NAMALWA (cell line): ENCODE measurements at places on chromosomes 2 and 18.
A peak's percentile ranks its signal among the peaks of the same experiment; 100 is the strongest.

DNA sequence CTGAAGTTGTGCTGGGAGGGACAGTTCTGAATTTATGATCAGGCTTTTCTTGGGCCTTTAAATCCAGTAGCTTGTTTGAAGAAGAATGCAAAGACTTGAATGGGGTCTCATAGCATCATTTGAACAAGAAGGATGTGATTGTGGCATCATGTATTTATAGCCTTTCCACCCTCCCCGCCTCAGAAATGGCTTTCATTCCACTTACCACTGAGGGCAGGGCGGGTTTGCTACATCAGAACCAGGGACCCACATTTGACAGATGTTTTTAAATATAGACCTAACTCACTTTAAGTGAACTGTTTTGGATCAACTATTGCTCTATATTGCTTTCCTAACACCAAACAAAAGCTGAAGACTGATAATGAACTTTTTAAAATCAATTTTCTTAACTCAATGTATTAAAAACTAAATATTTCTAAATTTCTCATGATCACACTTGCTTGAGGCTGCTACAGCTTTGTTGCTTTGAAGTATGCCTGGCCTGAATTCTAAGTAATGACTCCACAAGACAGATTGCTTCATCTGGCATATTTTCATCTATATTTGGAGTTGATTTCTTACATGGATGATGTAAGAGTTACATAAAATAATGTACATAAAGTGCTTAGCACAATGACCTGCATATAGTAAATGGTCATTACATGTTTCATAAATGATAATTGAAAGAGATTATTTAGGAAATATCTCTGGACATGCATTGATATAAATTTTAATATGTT, 1552.9 kb upstream of the SLC39A10 start:
- DNase-seq = no peak

- peak; percentile 65 for DNase-seq
Measured at GRCh38 chr2:62145478-62146100, 50.3 kb upstream of the B3GNT2 start.

DNA sequence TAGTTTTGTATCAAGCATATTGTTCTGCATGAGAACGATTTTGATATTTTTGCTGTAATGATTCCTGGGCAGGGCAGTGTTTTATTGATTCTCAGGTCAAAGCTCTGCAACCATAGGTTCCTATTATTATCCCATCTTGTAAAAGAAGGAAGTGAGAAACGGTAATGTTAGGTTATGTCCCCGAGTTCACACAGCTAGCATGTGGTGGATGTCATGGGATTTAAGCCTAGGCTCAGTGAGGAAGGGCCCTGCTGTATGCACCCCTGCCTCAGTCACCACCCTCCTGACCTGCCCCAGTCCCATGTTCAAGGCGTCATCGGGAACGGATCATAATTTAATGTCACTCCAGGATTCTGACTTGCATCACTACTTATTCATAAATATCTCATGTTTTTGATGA, 10.7 kb downstream of the ACP1 start:
- DNase-seq = peak; percentile 34

DNA sequence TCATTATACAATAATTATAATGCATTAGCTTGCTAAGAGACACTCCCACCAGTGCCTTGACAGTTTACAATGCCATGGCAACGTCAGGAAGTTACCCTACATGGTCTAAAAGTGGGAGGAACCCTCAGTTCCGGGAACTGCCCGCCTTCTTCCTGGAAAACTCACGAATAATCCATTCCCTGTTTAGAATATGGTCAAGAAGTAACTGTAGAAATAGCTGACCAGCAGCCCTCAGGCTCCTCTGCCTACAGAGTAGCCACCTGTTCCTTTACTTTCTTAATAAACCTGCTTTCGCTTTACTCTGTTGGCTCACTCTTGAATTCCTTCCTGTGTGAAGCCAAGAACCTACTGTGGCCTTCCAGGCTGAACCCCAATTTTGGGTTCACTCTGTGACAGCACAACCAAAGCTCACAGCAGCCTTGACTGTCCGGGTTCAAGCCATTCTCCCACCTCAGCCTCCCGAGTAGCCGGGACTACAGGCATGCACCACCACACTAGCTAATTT, 20.0 kb upstream of the PTPN2 start:
- DNase-seq = no peak

GRCh38 chr2:171016125-171016524, 87.1 kb downstream of the GORASP2 start:
- DNase-seq = no peak

GRCh38 chr2:99881901-99882591, 260.3 kb downstream of the AFF3 start:
- DNase-seq = no peak

- no peak for DNase-seq
Measured at GRCh38 chr2:30433541-30434299, 13.3 kb upstream of the LCLAT1 start.

- no peak for DNase-seq
Measured at GRCh38 chr2:163441603-163442002, 294.2 kb downstream of the FIGN start.

GRCh38 chr2:226427538-226428307, 371.9 kb downstream of the IRS1 start:
- DNase-seq = no peak

GRCh38 chr2:5590886-5591285, 101.3 kb upstream of the SOX11 start:
- DNase-seq = no peak

DNA sequence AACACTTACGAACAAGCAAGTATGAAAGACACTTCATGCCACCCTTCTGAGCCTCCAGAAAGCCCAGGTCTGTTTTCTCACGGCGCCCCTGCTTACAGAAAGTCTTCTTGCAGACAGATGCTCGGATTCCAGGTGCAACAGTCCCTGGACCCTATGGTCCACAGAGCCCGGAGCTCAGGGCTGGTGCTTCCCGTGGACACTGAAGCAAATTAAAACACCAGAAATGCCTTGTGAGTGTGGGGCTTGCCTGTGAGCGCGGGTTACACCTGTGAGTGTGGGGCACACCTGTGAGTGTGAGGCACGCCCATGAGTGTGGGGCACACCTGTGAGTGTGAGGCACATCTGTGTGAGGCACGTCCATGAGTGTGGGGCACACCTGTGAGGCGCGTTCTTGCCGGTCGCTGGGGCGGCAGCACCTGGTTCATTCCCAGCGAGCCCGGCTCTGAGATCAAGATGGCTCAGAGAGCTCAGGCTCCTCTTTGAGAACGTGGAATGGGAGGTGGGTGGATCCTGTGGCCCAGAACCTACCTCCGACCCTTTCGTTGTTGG, 205.2 kb upstream of the TPO start:
- no peak for DNase-seq

DNA sequence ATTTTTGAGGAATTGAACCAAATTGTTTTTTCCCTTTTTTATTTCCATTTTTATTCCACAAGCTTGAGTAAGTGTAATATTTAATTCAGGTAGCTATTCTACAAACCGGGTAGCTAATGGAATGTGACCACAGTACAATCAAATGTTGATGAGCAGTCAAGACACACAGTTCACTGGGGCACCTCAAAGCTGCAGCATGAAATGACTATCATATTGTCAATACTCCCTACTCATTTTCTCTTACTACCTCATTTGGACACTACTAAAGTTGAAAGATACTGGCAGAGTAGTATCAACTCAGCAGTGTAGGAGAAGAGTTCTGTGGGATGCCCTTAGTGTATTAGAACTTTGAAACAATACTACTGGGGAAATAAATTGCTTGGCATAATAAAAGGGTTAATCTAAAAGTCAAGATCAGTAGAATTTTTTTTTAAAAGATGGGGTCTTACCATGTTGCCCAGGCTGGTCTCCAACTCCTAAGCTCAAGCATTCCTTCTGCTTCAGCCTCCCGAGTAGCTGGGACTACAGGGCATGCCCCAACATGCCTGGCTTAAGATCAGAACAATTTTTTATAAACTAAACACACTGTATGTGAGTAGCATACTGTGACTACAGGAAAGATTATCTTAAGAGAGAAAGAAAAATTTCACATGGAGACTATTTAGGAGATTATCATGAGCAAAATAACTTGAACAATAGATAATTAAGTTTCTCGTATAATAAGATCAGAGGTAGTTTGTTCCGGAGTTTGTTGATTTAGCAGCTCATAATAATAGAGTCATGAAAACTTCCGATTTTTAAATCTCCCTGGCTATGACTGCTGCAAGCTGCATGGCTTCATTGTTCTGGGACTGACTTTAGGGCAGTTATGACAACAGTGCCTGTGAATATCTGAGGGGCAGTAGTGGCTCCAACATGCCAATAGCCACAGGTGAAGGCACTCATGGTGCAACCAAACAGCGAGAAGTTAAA, 43.7 kb downstream of the MYO3B start:
- no peak for DNase-seq

- no peak for DNase-seq
Measured at GRCh38 chr2:145050134-145050533, 530.2 kb upstream of the ZEB2 start.

DNA sequence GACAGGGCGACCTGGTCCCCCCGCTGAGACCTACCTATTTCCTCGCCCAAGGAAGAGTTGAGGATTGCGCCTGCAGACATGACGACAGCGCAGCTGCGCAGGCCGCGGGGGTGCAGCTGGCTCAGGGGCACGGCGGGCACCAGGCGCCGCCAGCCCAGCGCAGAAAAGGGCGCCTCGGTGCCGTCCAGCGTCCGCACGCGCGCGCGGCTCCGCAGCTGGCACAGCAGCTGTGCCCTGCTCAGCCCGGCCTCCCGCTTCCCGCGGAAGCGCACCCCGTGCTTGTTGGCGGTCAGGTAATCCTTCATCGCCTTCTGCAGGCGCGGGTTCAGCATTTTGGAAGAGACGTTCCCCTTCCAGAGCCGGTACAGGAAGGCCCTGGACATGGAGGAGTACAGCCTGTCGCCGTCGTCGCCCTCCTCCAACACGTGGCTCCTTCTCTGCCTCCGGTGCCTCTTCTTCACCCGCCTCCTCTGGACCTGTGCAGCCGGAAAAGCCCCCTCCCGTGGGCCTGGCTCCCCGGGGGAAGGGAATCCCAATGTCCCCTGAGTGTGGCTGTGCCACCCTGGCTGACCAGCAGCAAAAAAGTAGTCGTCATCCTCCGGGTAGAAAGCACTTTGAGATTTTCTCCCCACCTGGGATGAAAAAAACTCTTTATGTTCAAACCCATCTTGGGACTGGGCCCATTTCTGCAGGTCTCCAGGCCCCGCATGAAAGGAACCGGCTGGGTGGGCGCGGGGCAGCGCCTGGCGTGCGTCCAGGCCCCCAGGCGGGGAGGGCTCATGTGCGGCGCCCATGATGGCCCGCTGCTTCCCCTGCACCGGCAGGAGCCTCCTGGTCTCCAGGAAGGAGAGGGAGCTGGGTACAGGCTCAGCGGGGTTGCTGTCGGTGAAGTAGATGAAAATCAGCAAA, 42.7 kb downstream of the ST6GAL2 start:
- DNase-seq = no peak

- no peak for DNase-seq
Measured at GRCh38 chr2:225381609-225382008, 17.9 kb upstream of the NYAP2 start.

DNA sequence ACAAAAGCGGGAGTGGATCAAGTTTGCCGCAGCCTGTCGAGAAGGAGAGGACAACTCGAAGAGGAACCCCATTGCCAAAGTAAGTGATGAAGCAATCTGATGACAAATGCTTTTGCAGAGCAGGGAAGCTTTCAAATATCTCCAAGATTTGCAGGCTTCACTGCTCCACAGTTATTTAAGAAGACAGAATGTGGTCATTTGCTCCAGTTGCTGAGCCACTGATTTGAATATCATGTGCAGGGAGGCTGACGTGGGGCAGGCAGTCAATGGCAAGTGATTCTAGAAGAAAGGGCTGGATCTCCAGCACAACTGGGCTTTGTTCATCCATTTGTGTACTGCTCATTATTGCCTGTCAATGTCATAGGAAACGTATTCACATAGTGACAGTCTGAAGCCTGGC, 10.2 kb downstream of the DSG4 start:
- DNase-seq = no peak

DNA sequence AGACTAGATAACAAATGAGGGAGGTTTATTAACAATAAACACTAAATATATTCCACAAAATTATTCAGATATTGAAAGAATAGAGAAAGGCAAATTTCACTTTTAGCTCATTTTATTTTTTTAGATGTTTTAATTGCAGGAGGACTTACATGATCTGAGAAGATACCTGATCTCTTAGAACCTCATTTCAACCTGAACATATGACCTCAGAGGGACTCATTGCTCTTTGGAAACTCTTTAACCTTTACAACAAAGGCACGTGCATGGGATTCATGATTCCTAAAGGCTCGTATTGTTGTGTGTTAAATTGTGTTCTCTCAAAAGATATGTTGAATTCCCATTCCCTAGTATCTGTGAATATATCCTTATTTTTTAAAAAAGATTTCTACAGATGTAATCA, 35.7 kb upstream of the ITGA4 start:
- no peak for DNase-seq

DNA sequence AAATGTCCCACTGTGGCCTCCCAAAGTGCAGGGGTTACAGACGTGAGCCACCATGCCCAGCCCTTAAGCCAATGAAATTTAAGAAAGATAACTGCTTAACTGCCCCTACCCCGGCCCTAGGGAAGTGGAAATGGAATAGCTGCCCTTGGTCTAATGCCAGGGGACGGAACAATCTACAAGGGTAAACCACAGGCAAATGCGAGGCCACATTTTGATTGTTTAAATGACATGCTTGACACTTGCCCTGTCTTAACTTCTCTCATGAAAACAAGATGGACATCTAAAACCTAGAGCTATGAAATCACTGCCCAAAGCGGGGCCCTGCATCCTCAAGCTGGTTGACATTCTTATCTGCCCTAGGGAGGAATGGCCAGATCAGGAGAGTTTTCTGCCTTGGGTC, 5.5 kb upstream of the ITSN2 start:
- no peak for DNase-seq
